ENCODE measurements at places on chromosomes 5 and 9. TPM values are rescaled to one million over a fixed set of nuclear protein-coding genes. Genes with fewer than 3 reads are reported as not detected.

Gene CARD9
- 1.9 TPM for total RNA-seq

Gene SHC3
- 30.1 TPM for total RNA-seq

GRCh38 chr5:74916831-74917710 is 50.9 kb upstream of the FAM169A start:
- ATAC-seq: no peak

DNA sequence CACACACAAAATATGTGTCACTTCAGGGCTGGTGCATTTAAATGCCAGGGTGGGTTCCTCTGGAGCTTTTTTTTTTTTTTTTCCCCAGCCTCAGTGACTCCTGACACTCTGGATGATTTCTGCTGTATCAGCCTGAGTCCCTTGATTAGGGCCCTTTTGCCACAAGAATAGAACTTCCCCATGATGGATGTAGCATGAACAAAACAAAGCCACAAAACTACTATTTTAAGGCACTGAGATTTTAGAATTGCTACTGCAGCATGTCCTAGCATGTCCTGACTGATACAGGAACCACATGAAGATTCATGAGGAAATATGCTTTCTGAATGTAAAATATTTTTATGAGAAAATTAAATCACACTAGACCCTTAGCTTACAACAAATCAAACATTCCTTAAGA is 13.9 kb upstream of the ADGRD2 start:
- ATAC-seq: no peak

GRCh38 chr5:175479125-175479881 is 943 bp downstream of the SFXN1 start:
- peak; percentile 15 for ATAC-seq

- ATAC-seq: no peak
Observed at GRCh38 chr9:69190086-69190862, 16.2 kb downstream of the TJP2 start.

GRCh38 chr9:14780251-14780650 is 57.7 kb upstream of the CER1 start:
- ATAC-seq: no peak

GRCh38 chr9:121607434-121608167 is 43.8 kb upstream of the DAB2IP start:
- ATAC-seq: no peak

GRCh38 chr5:107724642-107725041 is 53.9 kb upstream of the EFNA5 start:
- ATAC-seq: no peak
